Upper lobe of left lung (tissue), 6 donors: ENCODE measurements at places on chromosomes 1 and 21.
A peak's percentile ranks its signal among the peaks of the same experiment; 100 is the strongest.

DNA sequence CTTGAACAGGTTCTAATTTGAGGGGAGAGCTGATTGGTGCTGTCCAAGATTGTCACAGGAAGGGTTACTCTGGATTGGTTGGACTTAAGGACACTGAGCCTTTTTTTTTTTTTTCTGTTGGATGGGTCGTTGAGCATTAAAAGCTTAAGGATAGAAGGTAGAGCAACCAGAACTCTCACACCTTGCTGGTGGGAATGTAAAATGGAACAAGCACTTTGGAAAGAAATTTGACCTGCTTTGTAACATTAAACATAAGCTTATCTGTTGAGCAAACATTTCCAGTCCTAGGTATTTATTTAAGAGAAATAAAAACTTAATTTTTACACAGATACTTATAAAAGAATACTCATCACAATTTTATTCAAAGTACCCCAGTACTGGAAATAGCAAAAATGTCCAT, 29.8 kb upstream of the PLA2G2A start:
- H3K27ac ChIP-seq, result no peak overlapping the region
- H3K27me3 ChIP-seq, result no peaks in the 10 kb centered on the region
- no peak for DNase-seq
- no peaks in the 10 kb centered on the region for H3K36me3 ChIP-seq

- no peak overlapping the region for H3K4me3 ChIP-seq
- no peak for DNase-seq
- no peak overlapping the region for H3K27ac ChIP-seq
Observed at GRCh38 chr21:45507888-45508508, 34.2 kb downstream of the SLC19A1 start.

GRCh38 chr21:15809818-15810217, 80.0 kb downstream of the USP25 start:
- no peak overlapping the region for H3K27ac ChIP-seq
- no peak overlapping the region for H3K4me3 ChIP-seq
- H3K4me1 ChIP-seq, result peaks cover under 1% of the 10 kb centered on the region
- DNase-seq, result no peak
- H3K27me3 ChIP-seq, result no peaks in the 10 kb centered on the region

DNA sequence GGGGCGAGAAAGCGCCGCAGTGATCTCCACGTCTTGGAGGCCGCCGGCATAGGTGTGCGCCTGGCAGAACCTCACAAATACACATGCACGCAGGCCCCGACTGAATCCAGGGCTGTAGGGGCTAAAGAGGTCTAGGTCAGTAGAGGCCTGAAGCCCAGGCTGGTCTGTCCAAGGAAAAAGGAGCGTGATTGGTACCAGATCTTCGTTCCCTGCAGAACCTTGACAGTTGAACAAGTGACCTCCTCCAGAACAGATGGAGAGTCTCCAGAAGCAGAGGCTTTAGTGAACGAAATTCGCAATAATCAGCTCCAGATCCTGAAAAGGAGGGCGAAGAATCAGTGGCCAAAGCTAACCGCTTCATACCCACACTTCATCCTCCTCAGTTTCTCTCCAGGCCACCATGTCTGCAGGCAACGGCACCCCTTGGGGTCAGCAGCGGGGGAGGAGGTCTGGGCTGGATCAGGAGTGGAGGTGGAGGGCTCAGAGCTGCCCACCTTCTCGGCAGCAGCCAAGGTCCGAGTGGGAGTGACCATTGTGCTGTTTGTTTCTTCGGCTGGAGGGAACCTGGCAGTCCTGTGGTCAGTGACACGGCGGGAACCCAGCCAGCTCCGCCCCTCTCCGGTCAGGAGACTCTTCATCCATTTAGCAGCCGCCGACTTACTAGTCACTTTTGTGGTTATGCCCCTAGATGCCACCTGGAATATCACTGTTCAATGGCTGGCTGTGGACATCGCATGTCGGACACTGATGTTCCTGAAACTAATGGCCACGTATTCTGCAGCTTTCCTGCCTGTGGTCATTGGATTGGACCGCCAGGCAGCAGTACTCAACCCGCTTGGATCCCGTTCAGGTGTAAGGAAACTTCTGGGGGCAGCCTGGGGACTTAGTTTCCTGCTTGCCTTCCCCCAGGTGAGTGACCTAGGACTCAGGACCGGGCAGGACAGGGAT, 749 bp upstream of the PEX11B start:
- peak overlapping the region; percentile 87 for H3K27ac ChIP-seq
- peak overlapping the region; percentile 70 for H3K4me3 ChIP-seq
- H3K36me3 ChIP-seq, result peaks cover 2% of the 10 kb centered on the region
- H3K4me1 ChIP-seq, result peaks cover 26% of the 10 kb centered on the region

DNA sequence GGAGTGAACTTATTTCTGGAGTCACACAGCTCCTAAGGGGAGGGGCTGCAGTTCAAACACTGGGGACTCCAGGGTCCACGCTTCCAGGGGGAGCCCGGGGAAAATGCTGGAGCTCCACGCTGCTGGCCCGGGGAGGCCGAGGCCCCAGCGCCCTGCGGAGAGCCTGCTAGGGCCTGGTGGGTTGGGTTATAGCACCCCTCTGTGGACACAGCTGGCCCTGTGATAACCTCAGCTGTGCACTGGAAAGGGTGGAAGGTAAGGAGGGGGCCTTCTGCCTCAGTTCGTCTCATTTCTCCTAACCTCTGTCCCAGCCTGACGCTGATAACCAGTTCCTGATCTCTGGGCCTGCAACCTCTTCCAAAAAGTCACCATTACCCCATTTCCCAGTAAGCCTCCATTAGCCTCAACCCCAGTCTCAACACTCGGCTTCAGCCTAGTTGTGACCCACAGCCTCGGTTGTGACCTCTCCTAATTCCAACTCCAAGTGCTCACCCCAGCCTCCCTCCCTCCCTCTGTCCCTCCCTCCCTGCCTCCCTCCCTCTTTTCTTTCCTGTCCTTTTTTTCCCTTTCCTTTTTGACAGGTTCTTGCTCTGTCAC, 7.1 kb downstream of the NBL1 start:
- H3K36me3 ChIP-seq, result no peaks in the 10 kb centered on the region
- no peak overlapping the region for H3K4me3 ChIP-seq
- H3K27ac ChIP-seq, result peak overlapping the region; percentile 57
- DNase-seq, result no peak
- no peaks in the 10 kb centered on the region for H3K27me3 ChIP-seq
- H3K4me1 ChIP-seq, result peaks cover 32% of the 10 kb centered on the region

DNA sequence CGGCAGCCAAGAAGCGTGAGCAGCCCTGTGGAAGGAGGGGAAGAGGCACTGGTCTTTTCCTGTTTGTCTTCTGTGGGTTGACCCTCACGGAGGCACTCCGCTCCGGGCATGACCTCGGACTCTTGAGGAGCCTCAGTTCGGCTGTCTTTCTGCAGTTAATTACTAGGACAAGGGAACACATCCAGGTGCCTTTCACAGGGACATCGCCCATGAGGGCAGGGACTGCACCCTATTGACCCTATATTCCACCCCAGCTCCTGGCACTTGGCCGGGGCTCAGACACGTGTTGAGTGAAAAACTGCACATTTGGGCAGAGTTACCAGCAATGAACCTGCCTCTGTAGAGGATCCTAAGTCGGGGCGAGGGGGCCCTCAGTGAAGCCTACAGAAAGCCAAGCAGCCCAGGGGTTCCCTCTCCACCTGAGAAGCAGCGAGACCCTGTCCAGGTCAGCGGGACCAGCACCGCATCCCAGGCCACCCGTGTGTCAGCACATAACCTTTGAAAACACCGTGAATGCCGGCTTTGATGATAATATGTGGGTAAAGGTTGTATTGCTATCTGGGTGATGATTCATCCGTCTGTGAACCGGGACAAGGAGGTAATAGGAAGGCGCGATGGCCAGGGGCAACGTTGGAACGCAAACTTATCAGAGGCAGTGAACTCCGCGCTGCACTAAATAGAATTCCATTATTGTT, 161.4 kb upstream of the ARHGEF16 start:
- H3K27ac ChIP-seq, result no peak overlapping the region
- no peak for DNase-seq
- no peaks in the 10 kb centered on the region for H3K36me3 ChIP-seq
- H3K27me3 ChIP-seq, result no peaks in the 10 kb centered on the region

GRCh38 chr1:167911413-167911812, 2.5 kb downstream of the ADCY10 start:
- DNase-seq, result no peak
- no peak overlapping the region for H3K27ac ChIP-seq
- no peaks in the 10 kb centered on the region for H3K4me1 ChIP-seq

DNA sequence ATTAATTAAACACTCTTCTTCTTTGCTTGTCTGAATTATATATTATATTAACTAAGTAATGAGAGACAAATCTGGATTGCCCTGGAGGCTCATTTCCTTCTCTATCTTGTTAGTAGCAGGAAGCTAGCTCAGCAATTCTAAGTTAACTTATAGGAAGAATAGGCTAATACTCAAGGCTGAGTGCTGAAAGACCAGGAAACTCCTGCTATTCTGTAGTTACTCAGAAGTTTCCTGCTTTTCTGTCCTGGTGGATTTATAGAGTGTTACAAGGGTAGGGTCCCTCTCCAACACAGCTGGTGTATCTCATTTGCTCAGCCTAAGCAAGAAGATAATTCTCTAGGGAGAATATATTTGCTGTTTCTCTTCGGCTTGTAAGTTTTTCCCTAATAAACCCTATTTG, 29.2 kb downstream of the HSPA13 start:
- no peak overlapping the region for H3K4me3 ChIP-seq
- no peaks in the 10 kb centered on the region for H3K4me1 ChIP-seq
- H3K36me3 ChIP-seq, result no peaks in the 10 kb centered on the region
- no peak for DNase-seq
- no peaks in the 10 kb centered on the region for H3K27me3 ChIP-seq
- no peak overlapping the region for H3K27ac ChIP-seq

GRCh38 chr1:198544265-198544664, 3.8 kb upstream of the ATP6V1G3 start:
- H3K27me3 ChIP-seq, result no peaks in the 10 kb centered on the region
- no peak overlapping the region for H3K27ac ChIP-seq
- H3K4me1 ChIP-seq, result no peaks in the 10 kb centered on the region
- H3K4me3 ChIP-seq, result no peak overlapping the region
- no peak for DNase-seq

- no peak overlapping the region for H3K27ac ChIP-seq
- no peaks in the 10 kb centered on the region for H3K4me1 ChIP-seq
- no peaks in the 10 kb centered on the region for H3K27me3 ChIP-seq
- H3K4me3 ChIP-seq, result no peak overlapping the region
Observed at GRCh38 chr1:235783148-235783776, 83.4 kb downstream of the LYST start.

- H3K4me3 ChIP-seq, result no peak overlapping the region
- H3K4me1 ChIP-seq, result no peaks in the 10 kb centered on the region
Observed at GRCh38 chr1:46817814-46818213, 19.0 kb downstream of the CYP4B1 start.

GRCh38 chr1:201828217-201828819, 639 bp upstream of the IPO9 start:
- no peaks in the 10 kb centered on the region for H3K27me3 ChIP-seq
- H3K4me1 ChIP-seq, result peaks cover 29% of the 10 kb centered on the region
- H3K36me3 ChIP-seq, result no peaks in the 10 kb centered on the region
- DNase-seq, result no peak
- H3K4me3 ChIP-seq, result peak overlapping the region; percentile 97

GRCh38 chr1:38525343-38526043, 334.1 kb downstream of the RRAGC start:
- no peaks in the 10 kb centered on the region for H3K36me3 ChIP-seq
- no peaks in the 10 kb centered on the region for H3K27me3 ChIP-seq
- no peak for DNase-seq
- H3K4me1 ChIP-seq, result no peaks in the 10 kb centered on the region

GRCh38 chr1:147824798-147825197, 64.4 kb upstream of the GJA5 start:
- no peaks in the 10 kb centered on the region for H3K4me1 ChIP-seq
- H3K27me3 ChIP-seq, result no peaks in the 10 kb centered on the region
- no peaks in the 10 kb centered on the region for H3K36me3 ChIP-seq
- DNase-seq, result no peak

GRCh38 chr1:92933459-92933858, 27.8 kb downstream of the DIPK1A start:
- DNase-seq, result no peak
- H3K27me3 ChIP-seq, result no peaks in the 10 kb centered on the region
- H3K27ac ChIP-seq, result no peak overlapping the region
- peaks cover 9% of the 10 kb centered on the region for H3K4me1 ChIP-seq
- H3K36me3 ChIP-seq, result no peaks in the 10 kb centered on the region

- DNase-seq, result no peak
- no peaks in the 10 kb centered on the region for H3K27me3 ChIP-seq
- no peak overlapping the region for H3K27ac ChIP-seq
- H3K36me3 ChIP-seq, result no peaks in the 10 kb centered on the region
Observed at GRCh38 chr21:36973986-36974850, 7.7 kb upstream of the HLCS start.

- no peaks in the 10 kb centered on the region for H3K36me3 ChIP-seq
- no peaks in the 10 kb centered on the region for H3K27me3 ChIP-seq
- H3K27ac ChIP-seq, result no peak overlapping the region
- H3K4me3 ChIP-seq, result no peak overlapping the region
Observed at GRCh38 chr21:42490720-42491119, 5.3 kb downstream of the RSPH1 start.

- DNase-seq, result no peak
- no peaks in the 10 kb centered on the region for H3K4me1 ChIP-seq
Observed at GRCh38 chr1:49356594-49356993, 579.9 kb upstream of the BEND5 start.

DNA sequence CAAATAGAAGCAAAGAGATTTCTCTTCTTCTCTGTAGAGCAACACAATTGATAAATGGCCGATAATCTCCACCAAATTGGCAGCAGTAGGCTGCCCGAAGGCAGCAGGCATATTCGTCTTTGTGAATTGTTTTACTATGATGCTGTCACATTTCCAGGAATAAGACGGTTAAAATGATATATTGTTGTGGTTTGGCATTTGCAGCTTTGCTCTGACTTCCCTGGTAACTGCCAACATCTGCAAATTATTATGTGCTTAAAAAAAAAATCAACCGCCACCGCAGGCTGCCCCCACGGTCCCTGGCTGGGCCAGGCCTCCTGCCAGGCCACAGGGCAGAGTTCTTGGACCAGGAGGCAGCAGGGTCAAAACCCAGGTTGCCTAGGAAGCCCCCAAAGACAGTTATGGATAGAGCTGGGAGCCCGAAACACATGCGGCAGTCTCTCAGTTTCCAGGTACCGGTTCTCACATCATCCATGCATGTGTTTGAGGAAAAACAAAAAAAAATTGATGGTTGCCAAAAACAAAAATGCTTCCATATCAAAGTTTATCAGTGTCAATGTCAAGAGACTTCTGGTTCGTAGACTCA, 179.3 kb downstream of the ETS2 start:
- H3K27ac ChIP-seq, result peak overlapping the region; percentile 52
- peaks cover 40% of the 10 kb centered on the region for H3K4me1 ChIP-seq
- H3K4me3 ChIP-seq, result no peak overlapping the region
- no peaks in the 10 kb centered on the region for H3K36me3 ChIP-seq
- no peaks in the 10 kb centered on the region for H3K27me3 ChIP-seq
- no peak for DNase-seq

GRCh38 chr1:27529704-27530018, 39.7 kb upstream of the WASF2 start:
- H3K4me3 ChIP-seq, result no peak overlapping the region
- DNase-seq, result no peak
- H3K4me1 ChIP-seq, result peaks cover 49% of the 10 kb centered on the region
- peaks cover 21% of the 10 kb centered on the region for H3K36me3 ChIP-seq

- H3K4me3 ChIP-seq, result no peak overlapping the region
- H3K4me1 ChIP-seq, result no peaks in the 10 kb centered on the region
- no peaks in the 10 kb centered on the region for H3K27me3 ChIP-seq
- no peaks in the 10 kb centered on the region for H3K36me3 ChIP-seq
- no peak overlapping the region for H3K27ac ChIP-seq
Observed at GRCh38 chr1:28789412-28789811, 22.6 kb upstream of the OPRD1 start.
